Fibroblast of skin of back (primary cell): ENCODE measurements at places on chromosomes 2 and 18.
A peak's percentile ranks its signal among the peaks of the same experiment; 100 is the strongest.

- peak; percentile 66 for DNase-seq
Measured at GRCh38 chr2:149329489-149330126, 779 bp upstream of the LYPD6 start.

- no peak for DNase-seq
Measured at GRCh38 chr2:132751836-132752235, 81.8 kb upstream of the LYPD1 start.

GRCh38 chr2:214005337-214005736 is 405.5 kb upstream of the VWC2L start:
- no peak for DNase-seq

GRCh38 chr2:235725016-235725489 is 231.2 kb downstream of the AGAP1 start:
- no peak for DNase-seq

- DNase-seq: no peak
Measured at GRCh38 chr18:24115628-24116027, 23.2 kb upstream of the CABYR start.

GRCh38 chr2:11932048-11932512 is 185.6 kb downstream of the LPIN1 start:
- no peak for DNase-seq

DNA sequence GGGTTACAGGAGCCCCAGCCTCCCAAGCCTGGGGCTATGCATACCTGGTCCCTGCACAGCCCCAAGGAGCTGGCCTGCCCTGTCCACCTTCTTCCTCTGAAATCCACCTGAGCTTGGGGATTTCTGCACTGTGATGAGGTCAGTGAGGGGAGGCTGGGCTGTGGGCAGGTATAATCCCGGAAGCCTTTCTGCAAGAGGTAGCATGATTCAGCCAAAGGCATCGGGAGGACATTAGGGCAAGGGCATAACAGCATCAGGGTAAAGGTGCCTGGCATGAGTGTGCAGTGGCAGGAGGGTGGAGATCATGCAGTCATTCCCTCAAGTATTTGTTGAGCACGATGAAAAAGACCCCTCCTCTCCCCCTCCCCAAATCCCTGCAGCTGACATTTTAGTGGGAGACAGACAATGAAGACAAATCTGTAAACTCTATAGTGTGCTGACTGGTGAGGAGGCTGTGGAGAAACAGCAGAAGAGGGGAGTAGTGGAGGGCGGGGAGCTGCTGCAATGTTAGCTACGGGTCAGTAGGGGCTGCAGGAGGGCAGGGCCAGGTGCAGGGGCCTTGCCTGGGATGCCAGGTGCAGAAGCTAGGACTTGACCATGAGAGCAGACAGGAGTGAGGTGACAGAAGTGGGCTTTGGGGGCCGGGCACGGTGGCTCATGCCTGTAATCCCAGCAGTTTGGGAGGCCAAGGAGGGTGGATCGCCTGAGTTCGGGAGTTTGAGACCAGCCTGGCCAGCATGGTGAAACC is 18.7 kb downstream of the ZFP36L2 start:
- DNase-seq: no peak
